ENCODE measurements at places on chromosomes 11 and 22.
A peak's percentile ranks its signal among the peaks of the same experiment; 100 is the strongest.

DNA sequence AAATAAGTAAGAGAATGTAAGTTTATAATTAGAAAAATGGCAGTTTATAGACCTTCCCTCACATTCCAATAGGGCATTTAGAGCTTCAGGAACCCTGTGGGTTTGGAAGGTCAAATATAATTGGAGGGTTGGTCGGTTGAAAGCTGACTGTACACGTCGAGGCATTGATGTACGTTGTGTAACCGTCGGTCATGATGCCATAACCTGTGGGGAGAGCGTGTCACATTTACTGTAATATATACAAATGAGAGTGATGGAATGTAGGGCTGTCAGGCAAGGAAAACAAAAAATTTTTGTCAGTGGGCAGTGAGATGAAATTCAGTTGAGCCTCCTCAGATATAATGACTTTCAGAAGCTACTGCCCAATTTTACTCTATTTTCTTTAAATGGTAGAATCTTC lies 88.5 kb downstream of the ARL14EP start:
- DNase-seq: no peak

GRCh38 chr11:299951-300735 lies 817 bp upstream of the IFITM5 start:
- no peak for DNase-seq

DNA sequence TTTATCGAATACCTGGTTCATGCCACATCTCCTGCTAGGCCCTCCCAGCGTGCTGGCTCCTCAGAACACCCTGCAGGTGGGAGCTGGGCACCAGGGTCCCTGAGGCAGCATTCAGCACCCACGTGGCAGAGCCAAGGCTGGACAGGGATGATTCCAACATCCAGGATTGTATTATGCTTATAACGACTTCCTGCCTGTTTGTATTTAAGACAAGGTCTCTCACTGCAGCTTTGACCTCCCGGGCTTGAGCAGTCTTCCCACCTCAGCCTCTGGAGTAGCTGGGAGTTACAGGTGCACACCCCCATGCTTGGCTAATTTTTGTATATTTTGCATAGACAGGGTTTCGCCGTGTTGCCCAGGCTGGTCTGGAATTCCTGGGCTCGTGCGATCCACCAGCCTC lies 64.7 kb upstream of the WNT7B start:
- no peak for DNase-seq

GRCh38 chr11:133966921-133967598 lies 10.3 kb upstream of the IGSF9B start:
- DNase-seq: no peak

DNA sequence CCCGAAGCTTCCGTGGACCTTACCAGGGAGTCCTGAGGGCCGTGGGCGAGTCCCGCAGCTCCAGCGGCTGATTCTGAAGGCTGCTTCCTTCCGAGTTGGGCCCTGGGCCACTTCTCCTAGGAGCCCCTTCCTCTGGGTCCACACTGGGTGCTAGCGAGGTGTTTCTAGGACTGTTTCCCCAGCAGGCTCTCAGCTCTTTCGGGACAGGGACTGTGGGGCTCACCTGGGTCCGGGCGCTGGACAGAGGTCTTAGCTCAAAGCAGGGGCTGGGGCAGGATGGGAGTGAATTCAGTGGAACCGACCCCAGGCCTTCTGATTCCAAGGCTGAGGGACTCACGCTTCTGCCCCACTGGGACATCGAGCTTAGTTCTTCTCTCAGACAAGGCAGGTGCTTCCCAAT lies 29.3 kb upstream of the CSNK1E start:
- DNase-seq: no peak

DNA sequence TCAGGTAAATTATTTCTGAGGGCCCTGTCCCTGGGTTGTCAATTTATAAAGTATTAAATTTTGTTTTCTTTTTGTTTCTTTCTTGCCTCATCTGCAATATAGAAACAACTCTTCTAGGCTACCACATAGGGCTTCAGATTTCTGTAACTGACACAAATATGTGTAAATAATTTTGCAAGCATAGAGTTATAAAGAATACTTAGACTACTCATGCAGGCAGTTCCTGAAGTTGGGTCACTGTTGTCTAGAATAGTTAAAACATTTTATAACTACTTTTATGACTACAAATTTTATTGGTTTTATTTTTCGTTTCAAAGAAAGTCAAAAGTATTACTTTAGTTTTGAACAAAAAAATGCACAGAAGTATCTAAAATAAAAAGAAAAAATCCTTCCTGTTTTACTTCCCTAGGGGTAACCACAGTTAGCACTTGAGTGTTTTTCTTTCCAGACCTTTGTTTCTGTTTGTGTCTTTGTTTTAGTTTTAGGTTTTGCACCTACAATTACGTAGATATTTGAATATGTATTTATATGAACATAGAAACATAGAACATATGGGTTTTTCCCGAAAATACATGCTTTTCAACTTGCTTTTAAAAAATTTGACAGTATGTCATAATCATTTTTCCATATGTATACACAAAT lies 12.4 kb upstream of the TMEM123 start:
- no peak for DNase-seq

GRCh38 chr11:18379201-18379600 lies 15.2 kb upstream of the LDHA start:
- no peak for DNase-seq

- no peak for DNase-seq
Measured at GRCh38 chr11:115581871-115582639, 77.8 kb upstream of the CADM1 start.

DNA sequence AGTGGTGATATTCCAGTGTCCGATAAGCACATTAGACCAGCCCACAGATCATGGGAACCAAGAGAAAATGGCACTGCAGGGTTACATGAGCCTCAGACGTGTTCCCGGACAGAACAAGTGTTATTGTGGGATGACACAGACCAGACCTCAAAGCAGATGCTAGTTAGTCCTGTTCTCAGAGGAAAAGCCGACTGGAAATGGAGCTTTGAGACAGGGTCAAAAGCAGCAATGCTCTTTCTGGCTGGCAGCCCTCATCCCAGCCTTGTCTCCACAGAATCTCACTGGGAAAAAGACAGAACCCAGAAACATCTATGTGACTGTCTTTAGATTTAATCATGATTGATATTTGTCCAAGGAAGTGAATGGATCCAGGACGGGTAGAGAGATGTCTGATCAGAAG lies 506.8 kb downstream of the INSC start:
- no peak for DNase-seq

- no peak for DNase-seq
Measured at GRCh38 chr11:46725338-46726205, 6.6 kb downstream of the F2 start.

GRCh38 chr11:25733777-25734176 lies 598.2 kb upstream of the ANO3 start:
- DNase-seq: peak; percentile 1

DNA sequence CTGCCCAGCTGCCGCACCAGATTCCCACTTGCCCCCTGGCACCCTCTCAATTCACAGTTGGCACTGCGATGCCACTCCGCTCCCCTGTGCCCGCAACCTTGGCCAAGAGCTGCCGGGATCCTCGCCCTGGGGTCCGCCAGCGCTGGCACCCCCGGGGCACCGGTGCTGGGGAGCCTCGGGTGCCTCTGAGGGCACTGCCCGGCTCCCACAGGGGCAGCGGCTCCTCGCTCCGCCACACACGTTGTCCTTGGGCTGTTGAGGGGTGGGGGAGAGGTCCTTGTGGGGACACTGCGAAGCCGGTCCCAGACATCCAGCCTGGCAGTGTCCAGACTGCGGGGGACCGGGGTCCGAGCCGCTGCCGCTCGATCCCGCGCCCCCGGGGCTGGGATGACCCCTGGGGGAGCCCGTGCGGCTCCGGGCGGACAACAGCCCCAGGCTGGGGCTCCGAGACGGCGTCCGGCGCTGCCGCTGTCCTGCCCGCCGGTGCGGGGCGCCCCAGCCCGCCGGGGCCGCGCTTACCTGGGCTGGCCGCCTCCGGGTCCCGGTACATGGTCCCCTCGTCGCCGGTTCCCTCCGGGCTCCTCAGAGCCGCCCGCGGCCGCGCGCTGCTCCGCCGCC lies 496 bp downstream of the SYT7 start:
- no peak for DNase-seq

- no peak for DNase-seq
Measured at GRCh38 chr11:128734103-128734831, 40.4 kb downstream of the FLI1 start.

GRCh38 chr22:38756711-38757463 lies 1.1 kb upstream of the SUN2 start:
- peak; percentile 53 for DNase-seq

- no peak for DNase-seq
Measured at GRCh38 chr11:105273660-105274280, 134.2 kb upstream of the CARD18 start.

DNA sequence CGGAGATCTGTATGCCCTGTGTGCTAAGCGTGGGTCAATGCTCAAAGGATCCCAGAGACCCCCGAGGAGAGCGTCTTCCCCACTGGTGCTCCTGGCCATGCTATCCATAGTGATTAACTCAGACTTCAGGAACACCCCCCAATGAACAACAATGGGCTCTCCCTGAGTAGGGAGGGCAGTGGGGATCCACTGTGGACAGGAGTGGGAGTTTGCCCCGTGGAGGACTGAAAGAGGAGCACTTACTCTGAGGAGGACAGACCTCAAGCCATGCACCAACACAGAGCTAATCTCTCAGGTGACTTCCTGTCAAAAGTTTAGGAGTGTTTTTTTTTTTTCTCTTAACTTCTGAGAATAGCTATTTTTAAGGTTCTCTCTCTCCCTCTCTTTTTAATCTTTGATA lies 24.4 kb downstream of the SLC1A2 start:
- no peak for DNase-seq

GRCh38 chr22:27879923-27880322 lies 39.1 kb downstream of the PITPNB start:
- DNase-seq: peak; percentile 56

DNA sequence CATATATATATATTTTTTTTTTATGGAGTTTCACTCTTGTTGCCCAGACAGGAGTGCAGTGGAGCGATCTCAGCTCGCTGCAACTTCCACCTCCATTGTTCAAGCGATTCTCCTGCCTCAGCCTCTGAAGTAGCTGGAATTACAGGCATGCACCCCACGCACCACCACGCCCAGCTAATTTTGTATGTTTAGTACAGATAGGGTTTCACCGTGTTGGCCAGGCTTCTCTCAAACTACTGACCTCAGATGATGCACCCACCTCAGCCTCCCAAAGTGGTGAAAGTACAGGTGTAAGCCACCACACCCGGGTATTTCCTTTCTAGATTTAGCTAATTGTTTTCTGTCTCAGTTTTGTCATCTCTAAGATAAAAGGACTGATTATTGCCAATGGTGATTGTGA lies 821.1 kb downstream of the CNTN5 start:
- DNase-seq: no peak

DNA sequence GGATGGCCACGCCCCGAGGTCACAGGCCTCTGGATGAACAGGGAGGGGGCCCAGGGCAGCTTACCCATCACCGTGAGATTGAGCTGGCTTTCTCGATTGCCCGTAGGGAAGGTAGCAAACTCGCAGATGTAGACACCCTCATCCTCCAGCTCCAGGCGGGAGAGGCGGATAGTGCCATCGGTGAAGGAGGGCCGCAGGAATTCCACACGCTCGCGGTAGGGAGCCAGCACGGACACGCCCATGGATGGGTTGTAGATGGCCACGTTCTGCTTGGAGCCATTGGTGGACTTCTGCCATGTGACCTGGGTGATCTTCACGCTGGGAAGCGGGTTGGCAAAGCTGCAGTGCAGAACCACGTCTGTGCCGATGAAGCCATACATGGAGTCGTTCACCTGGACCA lies 50.6 kb downstream of the NECTIN1 start:
- no peak for DNase-seq

- no peak for DNase-seq
Measured at GRCh38 chr11:16016468-16016829, 339.9 kb downstream of the SOX6 start.

DNA sequence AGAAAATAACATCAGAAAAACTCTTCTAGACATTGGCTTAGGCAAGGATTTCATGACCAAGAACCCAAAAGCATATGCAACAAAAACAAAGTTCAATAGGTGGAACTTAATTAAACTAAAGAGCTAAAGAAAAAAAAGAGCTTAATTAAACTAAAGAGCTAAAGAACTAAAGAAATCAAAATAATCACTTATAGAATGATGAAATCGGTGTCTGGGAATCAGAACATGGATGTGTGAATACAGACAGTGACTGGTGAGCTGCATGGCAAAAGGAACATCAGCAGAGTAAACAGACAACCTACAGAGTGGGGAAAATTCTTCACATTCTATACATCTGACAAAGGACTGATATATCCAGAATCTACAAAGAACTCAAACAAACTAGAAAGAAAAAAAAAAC lies 41.4 kb downstream of the ZNF280B start:
- no peak for DNase-seq

- no peak for DNase-seq
Measured at GRCh38 chr11:15171956-15172355, 57.2 kb downstream of the INSC start.

- no peak for DNase-seq
Measured at GRCh38 chr22:44438056-44438455, 60.0 kb downstream of the RTL6 start.

DNA sequence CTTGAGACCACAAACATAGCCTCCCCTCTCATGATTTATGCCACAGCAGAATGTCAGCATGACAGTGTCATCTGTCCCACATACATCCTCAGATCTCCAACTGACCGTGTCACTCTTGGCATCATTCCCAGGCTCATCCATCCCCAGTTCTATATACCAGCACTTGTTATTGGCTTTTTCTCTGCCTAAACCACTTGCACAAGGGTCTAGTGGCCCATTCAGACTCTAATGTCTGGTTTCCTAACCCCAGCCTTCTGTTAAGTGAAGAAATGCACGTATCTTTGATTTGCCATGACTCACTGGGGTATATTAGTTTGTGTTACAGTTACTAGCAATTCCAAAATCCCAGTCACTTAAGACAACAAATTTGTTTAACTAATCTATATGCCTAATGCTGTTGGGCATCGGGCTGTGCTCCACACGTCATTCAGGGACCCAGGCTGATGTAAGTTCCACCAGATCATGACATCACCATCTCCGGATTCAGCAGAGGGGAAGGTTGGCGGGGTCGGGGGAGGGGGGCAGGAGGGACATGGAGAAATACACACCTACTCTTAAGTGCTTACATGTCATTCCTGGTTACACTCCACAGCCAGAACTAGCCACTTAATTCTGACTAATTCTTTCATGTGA lies 517.4 kb downstream of the BUD13 start:
- DNase-seq: no peak

DNA sequence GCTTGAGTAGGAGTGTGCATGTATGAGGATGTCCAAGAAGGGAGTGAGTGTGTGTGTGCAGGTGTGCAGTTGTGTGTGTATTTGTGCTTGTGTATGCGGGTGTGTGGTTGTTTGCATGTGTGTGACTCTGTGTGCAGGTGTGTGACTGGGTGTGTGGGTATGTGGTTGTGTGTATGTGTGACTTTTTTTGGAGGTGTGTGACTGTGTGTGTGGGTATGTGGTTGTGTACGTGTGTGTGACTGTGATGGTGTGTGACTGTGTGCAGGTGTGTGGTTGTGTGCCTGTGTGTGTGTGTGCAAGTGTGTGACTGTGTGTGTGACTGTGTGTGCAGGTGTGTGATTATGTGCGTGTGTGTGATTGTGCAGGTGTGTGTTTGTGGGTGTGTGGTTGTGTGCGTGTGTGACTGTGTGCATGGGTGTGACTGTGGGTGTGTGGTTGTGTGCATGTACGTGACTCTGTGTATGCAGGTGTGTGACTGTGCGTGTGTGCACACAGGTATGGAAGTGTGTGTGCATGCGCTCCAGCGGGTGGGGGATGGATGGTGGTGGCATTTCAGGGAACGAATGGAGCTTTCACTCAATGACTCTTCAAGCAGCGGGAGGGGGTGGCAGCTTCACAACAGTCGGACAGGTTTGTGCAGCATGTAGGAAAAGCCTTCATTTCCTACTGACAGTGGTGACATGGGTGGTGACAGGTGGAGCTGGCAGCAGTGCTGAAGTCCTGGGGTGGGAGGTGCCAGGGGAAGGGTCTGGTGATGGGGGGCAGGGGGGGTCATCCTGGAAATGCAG lies 47.6 kb downstream of the CACNA1I start:
- no peak for DNase-seq

Data from Kasumi-1 (cell line).